ENCODE measurements at places on chromosomes 12 and 14.

GRCh38 chr12:105433804-105434203 lies 103.3 kb downstream of the C12orf75 start:
- DNase-seq = no peak

GRCh38 chr12:127416796-127417195 lies 850.2 kb upstream of the TMEM132C start:
- DNase-seq = no peak

GRCh38 chr12:74770552-74770951 lies 232.9 kb downstream of the ATXN7L3B start:
- DNase-seq = no peak

- no peak for DNase-seq
Measured at GRCh38 chr12:13367973-13368372, 171.4 kb downstream of the EMP1 start.

DNA sequence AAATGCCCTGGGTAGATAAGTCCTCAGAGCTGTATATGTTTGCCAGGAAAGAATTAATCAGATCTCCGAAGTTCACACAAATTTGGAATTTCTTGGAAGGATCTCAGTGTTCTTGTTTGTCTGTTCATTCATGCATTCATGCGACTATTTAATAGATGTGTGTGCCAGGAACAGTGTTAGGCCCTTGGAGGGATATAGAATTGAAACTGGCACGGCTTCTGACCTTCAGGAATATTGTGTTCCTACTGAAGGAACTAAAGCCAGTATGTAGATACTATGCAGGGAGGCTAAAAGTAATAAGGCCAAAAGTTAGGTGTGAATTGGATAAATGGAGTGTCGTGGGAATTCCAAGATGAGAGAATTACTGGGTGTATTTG lies 166.0 kb upstream of the NOS1 start:
- DNase-seq = no peak

DNA sequence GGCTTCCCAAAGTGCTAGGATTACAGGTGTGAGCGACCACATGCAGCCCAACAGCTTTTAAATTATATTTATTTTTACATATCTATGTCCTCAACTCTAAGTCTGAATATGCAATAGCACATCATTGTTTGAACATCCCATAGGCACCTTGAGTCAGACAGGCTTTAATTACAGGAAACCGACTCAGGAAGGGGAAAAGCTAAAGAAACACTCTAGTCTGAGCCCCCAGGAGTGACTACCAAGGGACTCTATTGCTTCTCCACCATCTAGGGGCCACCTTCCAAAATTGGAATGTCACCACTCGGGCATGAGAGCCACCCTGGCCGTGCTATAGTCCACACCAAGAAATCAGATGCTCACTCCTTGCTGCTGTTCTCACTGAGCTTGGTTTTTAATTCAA lies 14.0 kb upstream of the MFAP5 start:
- DNase-seq = no peak

DNA sequence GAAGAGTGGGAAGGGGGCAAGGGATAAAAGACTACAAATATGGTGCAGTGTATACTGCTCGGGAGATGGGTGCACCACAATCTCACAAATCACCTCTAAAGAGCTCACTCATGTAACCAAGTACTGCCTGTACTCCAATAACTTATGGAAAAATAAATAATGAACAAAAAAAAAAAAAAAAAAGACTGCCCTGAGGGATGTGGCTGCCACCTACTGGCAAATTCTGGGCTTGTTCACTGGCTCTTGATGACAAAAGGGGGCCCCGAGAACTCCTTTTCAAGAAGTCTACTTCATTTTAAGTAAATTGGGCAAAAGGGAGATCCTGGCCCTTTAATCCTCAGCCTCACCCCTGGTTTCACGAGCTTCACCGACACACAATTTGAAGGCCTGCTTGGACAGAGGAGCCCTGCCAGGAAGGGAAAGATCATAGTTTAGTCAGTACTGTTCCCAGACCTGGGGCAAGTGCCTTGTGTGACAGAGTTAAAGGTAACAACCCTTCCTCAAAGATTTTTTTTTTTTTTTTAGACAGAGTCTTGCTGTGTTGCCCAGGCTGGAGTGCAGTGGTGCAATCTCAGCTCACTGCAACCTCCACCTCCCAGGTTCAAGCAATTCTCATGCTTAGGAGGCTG lies 26.1 kb upstream of the STAC3 start:
- DNase-seq = no peak

- DNase-seq = no peak
Measured at GRCh38 chr14:94317259-94317658, 5.9 kb downstream of the SERPINA6 start.

- DNase-seq = no peak
Measured at GRCh38 chr12:4810219-4810671, 90.0 kb downstream of the GALNT8 start.

- DNase-seq = no peak
Measured at GRCh38 chr12:26252946-26253345, 57.6 kb downstream of the SSPN start.

GRCh38 chr14:57352396-57353170 lies 37.8 kb upstream of the NAA30 start:
- DNase-seq = no peak

DNA sequence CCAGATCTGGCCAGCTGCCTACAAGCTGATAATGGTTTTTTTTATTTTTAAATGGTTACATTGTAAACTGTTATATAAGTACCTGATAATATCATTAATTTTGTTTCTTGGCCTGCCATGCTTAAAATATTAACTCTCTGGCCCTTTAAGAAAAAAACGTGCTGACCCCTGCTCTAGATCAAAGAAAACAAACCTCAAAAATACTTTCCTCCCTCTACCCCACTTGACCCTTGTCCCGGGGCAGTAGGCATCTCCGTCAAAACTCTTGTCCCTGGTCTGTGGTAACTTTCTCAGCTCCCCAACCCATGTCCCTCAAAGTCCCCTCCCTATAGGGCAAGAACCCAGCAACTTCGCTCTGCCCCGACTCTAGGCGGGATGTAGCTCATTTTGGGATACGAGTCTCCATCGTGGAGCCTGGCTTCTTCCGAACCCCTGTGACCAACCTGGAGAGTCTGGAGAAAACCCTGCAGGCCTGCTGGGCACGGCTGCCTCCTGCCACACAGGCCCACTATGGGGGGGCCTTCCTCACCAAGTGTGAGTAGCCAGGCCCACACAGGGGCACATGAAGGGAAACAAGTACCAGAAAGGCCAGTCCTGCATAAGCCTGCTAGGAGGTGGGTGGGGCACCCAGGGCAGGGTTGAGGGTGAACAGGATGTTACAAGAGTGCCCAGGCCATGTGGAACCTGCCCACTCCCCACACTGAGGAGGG lies 3.5 kb downstream of the RDH5 start:
- no peak for DNase-seq

DNA sequence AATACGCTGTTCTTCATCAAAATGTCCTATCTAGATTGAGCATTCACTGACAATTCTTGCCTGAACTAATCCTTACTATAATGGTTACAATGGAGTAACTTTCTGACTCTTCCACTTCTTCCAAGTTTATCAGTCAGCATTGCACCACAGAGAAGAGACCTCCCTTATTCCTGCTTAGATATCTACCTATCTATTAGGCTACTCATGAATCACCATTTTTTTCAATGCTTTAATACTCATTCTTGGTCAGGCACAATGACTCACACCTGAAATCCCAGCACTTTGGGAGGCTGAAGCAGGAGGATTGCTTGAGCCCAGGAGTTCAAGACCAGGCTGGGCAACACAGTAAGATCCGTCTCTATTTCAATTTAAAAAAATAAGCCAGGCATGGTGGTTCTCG lies 39.3 kb downstream of the RPS6KA5 start:
- DNase-seq = no peak

DNA sequence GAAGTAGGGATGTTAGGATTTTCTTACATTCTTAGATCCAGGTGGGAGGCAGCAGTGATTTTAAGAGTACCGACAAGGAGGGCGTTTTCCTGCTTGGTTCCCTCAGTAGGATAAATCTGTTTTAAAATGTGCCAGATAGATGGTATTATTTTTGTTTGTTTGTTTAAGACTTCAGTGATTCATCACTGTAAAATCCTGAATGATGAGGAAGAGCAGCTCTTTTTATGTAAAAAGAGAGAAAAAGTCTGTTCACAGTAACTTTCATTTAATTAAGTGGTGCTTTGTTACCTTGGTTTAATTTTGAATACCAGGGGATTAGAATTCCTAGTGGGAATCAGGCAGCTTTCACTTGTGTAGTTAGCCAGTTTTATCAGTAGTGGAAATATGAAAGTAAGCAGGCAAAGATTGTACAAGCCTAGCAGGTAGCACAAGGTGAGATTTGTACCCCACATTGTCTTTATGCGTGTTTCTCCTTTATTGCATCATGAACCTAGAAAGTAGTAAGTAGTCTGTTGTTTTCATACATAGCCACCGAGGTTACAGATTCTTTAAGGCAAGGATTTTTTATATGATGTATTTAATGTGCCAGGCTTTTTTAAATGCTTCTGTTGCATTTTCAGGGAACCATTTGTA lies 349.6 kb downstream of the CCDC91 start:
- no peak for DNase-seq

GRCh38 chr14:93928184-93929047 lies 1.3 kb downstream of the FAM181A start:
- DNase-seq = no peak

DNA sequence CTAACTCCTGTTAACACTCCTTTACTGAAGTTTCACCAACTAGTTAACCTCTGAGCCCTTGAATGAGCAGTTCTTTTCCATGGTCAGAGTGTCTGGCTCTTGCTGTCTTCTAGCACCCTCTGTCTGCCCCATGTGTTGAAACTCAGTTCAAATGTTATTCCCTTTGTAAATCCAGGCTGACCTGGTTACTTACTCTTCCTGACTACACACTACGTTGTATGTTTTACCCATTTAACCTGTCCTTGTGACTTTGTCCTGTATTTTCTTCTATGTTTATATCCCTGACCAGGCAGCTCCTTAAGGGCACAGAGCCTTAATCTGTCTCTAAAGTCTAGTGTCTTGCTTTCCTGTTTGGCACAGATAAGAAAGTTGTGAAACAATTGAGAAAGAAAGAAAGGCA lies 389.0 kb upstream of the RPL10L start:
- DNase-seq = no peak

- no peak for DNase-seq
Measured at GRCh38 chr14:51715742-51716141, 64.0 kb downstream of the FRMD6 start.

DNA sequence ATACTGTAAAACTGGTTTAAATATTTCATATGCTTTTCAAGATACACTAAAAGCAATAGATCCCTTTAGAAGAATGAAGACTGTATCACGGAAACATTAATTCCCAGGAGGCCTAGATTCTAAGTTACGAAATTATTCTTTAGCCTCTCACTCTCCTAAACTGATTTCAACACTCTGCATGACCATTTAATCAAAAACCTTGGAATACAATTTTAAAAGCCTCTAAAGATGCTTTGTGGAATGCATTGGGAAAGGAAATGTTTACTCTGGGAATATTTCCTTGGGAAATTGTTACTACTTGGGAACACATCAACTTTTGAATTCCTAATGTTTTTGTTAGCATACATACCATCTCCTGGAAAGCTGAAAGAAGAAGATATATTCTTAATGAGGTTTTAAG lies 255.7 kb upstream of the FAR2 start:
- DNase-seq = no peak

DNA sequence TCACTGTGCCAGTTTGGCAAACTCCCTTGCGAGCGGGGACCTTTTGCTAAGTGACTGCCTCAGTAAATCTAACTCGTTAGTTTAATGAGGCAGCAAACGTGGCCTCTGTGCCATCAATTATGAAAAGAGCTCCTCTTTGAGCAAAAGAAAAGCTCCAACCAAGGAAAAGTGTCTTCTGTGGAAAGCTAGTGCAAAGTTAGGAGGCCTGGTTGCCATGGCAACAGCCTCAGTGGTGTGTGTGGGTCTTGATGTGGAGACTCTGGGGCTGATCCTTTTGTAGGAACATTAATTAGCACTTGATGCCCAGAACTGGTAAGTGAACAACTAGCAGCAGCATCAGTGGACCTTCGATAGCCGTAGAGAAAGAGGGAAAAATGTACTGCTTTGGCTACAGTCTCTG lies 145.7 kb downstream of the CHST11 start:
- DNase-seq = no peak

GRCh38 chr14:98684468-98684867 lies 587.5 kb downstream of the BCL11B start:
- DNase-seq = no peak

DNA sequence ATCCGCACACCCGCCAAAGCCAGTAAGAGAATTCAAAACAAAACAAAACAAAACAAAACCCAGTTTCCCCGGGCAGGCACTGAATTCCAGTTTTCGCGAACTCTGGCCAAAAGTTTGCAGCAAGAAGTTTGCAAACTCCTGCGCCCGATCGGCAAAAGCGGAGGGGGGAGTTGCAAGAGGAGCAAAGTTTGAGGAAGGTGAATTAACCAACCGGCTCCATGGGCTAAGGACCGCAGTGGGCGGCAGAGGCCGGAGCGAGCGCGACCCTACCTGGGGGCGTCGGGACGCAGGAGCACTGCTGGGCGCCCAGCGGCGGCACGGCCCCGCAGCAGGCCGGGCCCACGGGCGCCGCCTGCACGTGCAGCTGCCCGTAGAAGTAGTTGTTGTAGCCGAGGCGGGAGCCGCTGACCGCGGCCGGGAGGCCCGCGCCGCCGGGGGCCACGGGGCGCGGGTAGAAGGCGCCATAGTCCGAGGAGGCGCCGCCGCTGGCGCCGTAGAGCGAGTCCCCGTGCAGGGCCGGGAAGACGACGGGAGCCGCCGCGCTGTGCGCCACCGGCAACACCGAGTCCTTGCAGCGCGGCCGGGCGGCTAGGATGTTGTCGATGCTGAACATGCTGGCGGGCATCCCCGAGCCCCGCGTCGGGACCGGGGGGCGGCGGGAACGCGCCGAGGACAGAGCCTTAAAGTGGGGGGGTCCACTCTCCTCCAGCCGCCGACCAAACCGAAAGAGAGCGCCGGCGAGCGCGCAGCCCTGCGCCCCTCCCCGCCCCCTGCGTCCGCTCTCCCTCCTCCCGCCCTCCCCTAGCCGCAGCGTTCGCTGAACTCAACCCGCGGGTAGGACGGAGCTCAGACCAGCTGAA lies at the start of gene GSC:
Gene GSC, minus strand, starts transcription at position 723 of the 860 bp plus-strand sequence. Its CDS starts 98 bp downstream, at position 625.
- no peak for DNase-seq

DNA sequence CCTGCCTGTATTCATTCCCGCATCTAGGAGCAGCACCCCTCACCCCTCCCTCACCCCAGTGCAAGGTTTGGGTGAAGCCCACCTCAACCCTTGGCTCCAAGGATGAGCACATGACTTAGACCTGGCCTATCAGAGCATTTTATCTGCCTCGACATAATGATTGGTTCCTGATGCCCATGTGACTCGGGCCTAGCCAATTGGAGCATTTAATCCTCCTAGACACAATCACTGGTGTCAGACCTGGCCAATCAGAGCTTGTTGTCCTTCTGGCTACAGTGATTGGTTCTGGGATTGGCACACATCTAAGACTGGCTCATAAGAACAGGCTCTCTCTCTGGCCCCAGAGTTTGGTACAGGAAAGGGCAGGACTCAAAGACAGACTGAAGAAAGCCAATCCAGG lies 73.1 kb upstream of the MYL2 start:
- no peak for DNase-seq

DNA sequence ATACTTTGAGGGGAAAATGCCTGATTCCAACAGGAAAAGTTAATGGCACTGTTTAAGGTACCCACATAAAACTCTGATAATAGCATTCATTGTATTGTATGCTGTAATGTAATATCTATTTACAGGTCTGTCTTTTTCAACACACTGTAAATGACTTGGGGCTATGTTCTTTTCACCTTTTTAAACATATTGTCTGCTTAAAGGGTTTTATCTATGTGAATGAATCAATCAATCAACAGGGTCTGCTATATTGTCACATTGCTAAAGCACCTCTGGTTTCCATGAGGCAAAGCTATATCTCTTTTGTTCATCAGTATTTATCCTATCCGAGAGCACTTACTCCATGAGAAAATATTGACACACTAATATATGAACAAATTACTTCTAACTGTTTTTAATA lies 288.0 kb downstream of the SLC6A15 start:
- no peak for DNase-seq
